ENCODE measurements at places on chromosomes 7 and 10.

DNA sequence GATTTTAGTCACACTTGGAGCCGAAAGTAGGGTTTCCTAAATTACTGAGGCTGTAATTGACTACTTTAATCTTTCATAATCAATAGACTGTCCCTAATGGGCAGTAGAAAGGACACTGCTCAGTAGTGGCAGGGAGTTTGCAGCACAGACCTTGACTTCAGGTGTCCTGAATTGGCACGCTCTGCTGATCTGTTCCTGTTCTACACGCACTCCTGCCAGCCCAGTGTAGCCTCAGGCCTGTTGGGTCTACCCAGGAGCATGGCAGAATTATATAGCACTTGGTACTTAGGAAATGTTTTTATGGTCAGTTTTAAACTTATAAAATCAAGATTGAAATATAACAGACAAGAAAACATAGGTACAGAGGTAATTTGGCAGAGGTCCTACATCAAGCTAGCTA, 9.0 kb downstream of the EIF4H start:
- no peak for DNase-seq

DNA sequence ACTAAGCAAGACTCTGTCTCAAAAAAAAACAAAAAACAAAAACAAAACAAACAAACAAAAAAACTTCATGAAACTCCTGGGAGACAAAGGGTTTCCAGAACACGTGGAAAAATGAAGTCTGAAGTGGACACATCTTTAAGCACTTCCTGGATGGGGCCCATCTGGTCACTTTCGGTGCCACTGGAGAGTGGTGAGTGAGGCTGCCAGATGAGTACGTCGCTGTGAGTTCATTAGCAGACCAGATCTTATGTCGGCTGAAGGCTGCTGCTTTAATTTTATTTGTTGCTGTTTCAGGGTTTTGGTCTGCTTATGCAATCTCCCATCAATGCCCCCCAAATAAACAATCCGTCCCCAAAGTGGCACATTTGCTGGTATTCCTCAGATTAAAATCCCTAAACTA, 64.4 kb downstream of the NPTX2 start:
- no peak for DNase-seq

- DNase-seq, result no peak
These were observed 98.5 kb downstream of the CHN2 start for GRCh38 chr7:29292886-29293658.

GRCh38 chr7:37462138-37462537, 13.5 kb upstream of the ELMO1 start:
- DNase-seq, result no peak

DNA sequence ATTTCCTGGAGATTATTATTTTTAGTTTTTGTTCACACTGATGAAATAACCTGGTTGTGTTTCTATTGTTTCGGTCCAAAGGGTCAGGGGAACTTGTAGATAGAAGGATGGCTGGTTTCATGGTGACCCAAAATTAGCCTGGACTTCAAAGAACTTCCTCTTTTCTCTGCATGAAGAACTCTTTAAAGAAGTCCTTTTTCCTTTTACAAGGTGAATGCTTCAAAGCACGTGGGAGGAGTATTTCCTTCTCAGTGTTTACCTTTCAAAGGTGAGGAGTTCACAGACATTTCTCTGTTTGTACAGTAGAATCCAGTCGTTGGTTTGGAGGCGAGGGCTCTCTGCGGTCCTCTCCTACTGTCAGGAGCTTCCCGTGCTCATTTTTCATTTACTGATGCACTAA, 561.7 kb downstream of the GATA3 start:
- no peak for DNase-seq

GRCh38 chr7:49775065-49775948, 1.9 kb downstream of the VWC2 start:
- DNase-seq, result no peak

DNA sequence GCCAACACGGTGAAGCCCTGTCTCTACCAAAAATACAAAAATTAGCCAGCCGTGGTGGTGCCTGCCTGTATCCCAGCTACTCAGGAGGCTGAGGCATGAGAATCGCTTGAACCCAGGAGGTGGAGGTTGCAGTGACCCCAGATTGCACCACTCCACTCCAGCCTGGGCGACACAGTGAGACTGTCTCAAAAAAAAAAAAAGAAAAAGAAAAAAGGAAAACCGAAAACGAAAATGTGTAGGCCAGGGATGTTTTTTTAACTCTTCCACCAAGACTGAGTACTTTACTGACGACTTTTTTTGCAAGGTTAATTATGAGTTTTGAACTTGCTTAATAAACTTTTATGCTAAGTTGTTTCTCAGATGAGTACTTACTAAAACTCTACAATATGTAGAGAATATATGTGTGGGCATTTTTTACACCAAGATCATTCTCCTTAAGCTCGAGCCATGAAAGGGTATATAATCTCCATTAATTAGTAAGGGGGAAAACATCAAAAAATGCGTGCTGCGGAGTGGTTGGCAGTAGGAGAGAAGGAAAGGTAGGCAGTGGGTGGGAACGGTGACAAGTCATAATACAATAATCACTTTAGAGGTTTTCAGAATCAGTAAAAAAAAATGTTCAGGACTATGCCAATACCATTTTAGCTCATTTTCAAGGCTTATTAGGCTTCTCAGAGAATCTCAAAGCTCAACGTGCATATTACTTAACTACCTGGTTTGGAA, 8.6 kb upstream of the ADRB1 start:
- DNase-seq, result no peak

DNA sequence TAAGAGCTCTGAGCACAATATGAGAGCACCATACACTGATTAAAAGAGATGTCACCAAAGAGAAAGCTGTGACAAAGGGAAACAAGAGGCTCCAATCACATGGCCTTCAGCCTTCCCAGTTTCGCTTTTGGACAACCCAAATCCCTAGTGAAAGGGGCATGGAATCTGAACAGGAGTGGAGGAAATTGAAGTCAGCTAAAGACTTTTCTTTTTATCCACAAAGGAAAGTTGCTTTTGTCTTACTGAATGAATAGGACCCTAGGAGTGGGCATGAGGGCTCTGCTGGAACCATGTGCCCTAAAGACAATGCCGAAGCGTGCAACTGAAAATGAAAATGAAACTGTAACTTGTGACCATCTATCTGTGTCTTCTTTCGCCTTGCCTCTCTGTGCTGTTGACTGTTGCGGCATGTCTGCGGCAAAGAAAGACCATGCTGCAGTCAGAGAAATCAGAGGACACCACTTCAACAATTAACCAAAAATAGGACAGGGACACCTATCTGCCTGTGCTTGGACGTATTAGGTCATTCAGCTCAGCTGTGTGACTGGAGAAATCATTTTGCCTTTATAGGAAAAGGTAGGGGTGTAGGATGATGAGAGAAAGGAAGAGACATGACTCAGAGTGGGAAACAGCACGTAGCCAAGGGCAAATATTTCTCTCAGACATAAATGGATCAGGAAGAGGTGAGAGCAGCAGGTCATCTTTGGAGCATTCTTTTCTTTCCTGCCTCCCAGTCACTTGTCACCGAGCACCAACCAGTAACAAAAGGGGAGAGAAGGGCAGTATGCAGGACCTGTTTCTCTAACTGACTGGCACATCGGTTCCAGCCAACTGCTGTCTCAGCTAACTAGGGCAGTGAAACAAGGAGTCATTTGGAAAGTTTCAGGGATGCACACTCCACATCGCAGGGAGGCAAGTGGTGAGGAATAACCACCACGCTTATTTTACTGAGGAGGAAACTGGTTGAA, 12.3 kb downstream of the CAV2 start:
- no peak for DNase-seq

- DNase-seq, result no peak
These were observed 217.3 kb downstream of the SNX10 start for GRCh38 chr7:26508917-26509316.

DNA sequence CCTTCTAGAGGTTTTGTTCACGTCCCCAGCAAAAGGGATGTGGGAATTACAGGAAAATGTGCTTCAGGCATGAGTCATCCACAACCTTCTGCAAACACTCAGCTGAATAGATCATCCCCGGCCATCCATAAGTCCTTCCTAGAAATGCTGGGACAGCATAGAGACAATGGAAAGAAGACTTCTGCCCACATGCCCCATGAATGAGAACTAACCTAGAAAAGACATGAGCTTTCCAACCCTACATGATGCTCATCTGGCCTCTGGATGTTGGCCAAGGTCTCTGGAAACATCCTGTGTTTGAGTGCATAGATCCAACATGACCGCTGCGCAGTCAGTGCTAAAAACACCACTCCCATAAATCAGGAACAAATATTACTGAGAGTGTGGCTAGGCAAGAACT, 277.5 kb downstream of the PLXNA4 start:
- no peak for DNase-seq

DNA sequence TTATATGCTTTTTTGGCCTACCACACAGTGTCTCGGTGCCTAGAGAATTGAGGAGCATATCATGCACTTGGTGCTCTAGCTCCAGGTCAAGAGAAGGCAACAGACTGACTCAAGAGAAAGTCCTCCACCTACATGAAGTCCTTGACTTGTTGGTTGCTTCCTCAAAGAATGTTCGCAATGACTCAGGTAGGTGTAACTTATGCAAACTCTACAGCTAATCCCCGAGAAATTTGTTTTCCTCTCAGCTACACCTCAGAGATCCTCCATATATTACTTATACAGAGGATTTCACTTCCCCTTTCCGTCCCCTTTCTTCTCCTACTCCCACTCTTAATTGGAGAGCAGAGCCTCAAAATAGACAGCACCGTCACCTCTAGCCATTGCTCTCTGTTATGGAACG, 1013.1 kb downstream of the KCNMA1 start:
- DNase-seq, result no peak

DNA sequence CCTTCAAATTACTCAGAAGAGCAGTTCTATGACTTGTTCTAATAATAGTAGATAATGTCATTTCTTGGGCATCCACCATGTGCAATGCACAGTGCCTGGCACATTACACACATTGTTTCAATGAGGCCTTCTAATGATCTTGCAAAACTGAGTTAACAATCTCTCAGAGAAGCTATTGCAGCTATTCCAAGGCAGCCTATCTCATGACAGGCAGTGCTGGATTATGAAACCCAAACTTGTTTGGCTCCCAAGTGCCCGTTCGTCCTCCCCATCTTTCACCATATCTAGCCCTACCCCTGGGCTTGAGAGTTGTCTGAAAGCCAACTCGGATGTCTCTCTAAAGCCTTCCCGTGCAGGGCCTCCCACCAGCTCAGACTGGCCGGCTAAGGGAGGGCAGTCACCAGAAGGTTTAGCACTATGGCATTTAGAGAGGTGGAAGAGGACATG, 405.1 kb downstream of the PLXNA4 start:
- DNase-seq, result no peak

- no peak for DNase-seq
These were observed 738 bp downstream of the ETV1 start for GRCh38 chr7:13988731-13989125.

DNA sequence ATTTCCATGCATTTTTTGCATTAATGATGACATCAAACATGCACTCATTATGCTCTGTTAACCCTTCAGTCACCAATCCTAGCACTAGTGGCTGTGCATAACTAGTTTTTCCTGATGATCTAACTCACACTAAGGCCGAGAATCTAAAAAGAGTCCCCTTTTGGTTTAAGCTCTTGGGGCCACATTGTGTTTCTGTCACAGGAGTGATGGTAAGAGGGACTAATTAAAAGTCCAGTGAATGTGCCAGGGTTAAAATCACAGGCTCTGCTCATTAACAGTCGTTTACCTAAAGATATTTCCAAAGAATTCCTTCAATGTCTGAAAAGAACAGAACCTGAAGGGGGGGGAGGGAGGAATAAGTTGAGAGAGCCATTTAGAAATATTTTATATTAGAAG, 359.0 kb upstream of the ANKRD30A start:
- no peak for DNase-seq

DNA sequence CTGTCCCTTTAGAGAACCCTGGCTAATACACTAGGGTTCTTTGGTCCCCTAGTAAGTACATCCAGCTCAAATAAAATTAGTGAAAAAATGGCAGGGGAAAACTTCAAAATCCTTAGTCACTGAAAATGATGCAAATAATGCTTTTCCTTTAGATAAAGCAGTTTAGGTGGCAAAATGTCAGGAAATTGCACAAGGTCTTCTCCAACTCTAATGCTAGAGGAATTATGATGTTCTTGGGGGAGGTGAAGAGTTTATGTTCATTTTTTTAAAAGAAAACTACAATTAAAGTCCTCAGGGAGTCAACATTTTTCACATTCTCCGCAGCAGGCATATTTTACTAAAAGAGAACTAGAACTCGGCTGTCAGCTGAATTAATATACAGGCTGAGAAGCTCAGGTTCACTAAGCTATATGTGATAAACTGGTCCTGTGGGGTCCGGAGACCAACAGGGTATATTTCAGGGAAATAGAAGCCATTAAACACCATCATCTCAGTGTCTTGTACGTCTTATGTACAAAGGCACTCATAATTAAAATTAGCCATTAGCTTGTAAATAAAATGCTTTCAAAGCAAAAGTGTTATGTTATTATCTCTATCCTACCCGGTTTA, 1164.7 kb upstream of the AUTS2 start:
- no peak for DNase-seq

GRCh38 chr10:46552526-46553237, 3.8 kb downstream of the GPRIN2 start:
- DNase-seq, result no peak

DNA sequence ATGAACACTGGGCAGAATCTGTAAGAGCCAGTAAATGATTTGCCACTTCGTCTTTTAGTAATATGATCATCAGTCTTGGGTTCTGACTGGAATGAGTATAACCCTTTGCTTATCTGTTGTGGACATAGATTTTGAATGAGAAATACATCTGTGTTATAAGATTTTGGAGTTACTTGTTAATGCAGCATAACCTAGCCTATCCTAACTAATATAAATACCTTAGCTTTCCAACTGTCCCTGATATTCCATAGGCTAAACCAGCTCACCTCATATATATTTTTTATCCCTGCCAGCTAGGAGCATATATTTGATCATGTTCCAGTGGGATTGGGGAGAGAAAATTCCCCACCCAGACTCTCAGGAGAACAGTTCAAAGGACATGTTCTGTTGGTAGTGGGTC, 15.1 kb downstream of the LRMDA start:
- no peak for DNase-seq

DNA sequence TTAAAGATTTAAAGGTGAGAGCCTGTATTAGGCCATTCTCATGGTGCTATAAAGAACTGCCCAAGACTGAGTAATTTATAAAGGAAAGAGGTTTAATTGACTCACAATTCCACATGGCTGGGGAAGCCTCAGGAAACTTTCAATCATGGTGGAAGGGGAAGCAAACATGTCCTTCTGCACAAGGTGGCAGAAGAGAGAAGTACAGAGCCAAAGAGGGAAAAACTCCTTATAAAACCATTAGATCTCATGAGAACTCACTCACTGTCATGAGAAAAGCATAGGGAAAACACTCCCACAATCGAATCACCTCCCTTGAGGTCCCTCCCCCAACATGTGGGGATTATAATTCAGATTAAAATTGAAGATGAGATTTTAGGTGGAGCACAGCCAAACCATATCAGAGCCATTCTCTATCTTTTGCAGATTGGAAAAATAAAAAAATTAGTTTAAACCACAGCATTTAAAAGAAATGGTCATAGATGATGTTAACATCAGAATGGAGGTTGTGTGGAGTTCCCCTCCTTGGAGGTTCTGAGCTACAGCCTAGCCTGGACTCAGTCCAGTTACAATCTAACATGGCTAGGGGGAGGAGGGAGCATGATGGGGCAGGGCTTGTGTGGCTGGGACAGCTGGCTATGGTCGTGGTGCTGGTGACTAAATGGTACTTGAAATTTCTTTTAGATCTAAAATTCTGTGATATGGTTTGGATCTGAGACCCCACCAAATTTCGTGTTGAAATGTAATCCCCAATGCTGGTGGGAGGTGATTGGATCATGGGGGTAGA, 33.1 kb downstream of the GSTO2 start:
- DNase-seq, result no peak
